ENCODE measurements at places on chromosomes 2 and 18.

DNA sequence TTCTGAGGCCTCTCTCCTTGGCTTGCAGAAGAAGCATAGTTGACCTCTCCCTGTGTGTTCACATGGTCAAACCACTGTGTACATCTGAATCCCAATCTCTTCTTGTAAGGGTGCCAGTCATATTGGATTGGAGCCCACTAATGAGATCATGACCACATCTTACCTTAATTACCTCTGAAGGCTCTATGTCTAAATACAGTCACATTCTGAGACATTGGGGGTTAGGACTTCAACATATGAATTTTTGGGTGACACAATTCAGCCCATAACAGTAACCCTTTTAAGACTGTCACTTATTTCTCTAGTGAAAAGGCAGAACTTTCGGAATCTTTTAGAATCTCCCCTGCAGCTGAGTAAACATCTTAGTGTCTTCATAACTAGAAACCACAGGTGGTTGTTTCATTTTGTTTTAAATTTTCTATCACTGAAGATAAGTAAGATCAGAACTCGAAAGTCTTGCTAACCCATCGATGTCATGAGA lies 33.3 kb downstream of the BMP10 start:
- no peak for DNase-seq

- no peak for DNase-seq
Observed at GRCh38 chr2:168545439-168546082, 89.5 kb downstream of the CERS6 start.

DNA sequence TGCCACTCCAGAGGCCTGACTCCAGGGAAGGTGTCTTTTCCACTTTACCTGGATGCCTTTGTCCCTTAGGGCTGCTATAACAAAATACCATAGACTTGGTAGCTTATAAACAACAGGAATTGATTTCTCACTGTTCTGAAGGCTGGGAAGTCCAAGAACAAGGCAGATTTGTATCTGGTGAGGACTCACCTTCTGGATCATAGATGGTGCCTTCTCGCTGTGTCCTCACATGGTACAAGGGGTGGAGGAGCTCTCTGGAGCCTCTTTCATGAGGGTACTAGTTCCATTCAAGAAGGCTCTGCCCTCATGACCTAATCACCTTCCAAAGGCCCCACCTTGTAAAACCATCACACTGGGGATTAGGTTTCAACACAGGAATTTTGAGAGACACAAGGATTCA lies 52.1 kb downstream of the SLC4A3 start:
- no peak for DNase-seq

DNA sequence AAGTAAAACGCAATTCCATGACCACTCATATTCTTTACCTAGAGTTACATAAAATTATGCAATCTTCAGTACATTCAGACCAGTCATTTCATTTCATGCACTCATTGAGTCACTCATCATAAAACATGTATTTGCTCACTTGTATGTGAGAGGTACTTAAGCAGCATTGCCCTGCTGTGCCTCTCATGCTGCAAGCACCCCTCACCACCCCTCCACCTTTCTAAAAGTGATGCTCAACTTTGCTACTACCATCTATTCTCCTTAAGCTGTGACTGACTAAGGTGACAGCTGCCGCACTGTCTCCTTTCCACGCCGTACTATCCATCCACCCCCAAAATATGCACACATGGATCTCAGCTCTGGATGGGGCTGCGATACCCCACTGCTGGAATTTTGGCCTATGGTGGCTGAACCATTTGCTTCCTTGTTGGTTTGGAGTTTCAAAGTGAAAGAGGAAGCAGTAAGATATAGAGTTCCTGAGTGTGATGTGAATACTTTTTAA lies 7.2 kb downstream of the ARHGAP25 start:
- DNase-seq = no peak

GRCh38 chr2:179403624-179404023 lies 139.0 kb upstream of the SESTD1 start:
- DNase-seq = no peak

DNA sequence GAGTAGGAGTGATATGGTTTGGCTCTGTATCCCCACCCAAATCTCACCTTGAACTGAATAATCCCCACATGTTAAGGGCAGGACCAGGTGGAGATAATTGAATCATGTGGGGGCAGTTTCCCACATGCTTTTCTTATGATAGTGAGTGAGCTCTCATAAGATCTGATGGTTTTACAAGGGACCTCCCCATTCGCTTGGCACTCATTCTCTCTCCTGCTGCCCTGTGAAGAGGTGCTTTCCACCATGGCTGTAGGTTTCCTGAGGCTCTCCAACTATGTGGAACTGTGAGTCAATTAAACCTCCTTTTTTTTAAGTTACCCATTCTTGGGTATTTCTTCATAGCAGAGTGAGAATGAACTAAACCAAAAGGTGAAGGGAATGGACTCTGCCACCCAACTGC lies 207.5 kb downstream of the LOXHD1 start:
- DNase-seq = no peak

DNA sequence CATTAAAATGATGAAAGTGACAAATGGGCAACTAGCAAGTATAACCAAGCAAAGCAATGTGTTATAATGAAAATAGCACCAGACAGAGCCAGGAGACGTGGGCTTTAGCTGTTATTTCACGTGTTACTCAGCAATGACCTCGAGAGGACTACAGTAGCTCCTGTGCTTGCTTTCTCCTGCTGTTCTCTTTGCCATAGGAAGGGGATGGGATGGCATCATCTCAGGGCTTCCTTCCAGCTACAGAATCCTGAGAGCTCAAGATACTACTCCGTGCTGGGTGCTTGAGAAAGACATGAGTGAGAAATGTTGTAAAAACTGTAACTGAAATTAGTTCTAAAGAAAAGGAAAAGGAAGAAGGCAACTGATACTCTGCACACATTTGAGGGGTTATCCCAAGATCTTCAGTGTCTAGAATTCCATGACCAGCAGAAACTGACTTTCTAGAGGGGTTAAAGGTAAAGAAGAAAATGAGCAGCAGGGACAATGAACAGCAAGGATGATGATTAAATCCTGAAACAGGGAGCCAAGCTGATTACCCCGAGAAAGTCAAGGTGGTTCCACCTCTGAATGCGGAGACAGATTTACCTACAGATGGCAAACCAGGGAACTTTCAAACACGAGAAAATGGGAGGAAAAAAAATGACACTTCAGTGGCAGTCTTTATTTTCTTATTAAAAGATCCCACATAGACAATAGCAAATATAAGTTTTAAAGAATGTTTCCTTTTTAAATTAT lies 33.4 kb downstream of the GAREM1 start:
- no peak for DNase-seq

GRCh38 chr2:134173338-134174016 lies 80.4 kb upstream of the MGAT5 start:
- DNase-seq = no peak

DNA sequence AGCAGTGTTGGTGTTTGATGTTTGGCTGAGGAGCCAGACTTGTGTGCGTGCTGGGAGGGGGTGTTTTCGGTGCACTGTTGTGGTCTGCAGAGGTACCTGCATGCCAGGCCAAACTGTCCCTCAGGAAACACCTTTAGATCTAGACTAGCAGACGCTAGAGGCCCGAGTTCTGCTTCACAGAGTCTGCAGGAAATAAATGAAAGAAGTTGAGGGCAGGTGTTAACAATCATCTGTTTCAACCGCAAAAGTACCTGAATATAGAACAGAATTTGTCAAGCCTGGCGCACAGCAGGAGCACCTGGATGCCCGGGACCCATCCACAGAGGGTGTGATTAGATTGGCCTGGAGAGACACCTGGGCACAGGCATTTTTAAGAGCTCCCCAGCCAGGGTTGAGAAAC lies 40.5 kb upstream of the REL start:
- no peak for DNase-seq

GRCh38 chr18:61596296-61596695 lies 263.1 kb downstream of the CDH20 start:
- DNase-seq = no peak

DNA sequence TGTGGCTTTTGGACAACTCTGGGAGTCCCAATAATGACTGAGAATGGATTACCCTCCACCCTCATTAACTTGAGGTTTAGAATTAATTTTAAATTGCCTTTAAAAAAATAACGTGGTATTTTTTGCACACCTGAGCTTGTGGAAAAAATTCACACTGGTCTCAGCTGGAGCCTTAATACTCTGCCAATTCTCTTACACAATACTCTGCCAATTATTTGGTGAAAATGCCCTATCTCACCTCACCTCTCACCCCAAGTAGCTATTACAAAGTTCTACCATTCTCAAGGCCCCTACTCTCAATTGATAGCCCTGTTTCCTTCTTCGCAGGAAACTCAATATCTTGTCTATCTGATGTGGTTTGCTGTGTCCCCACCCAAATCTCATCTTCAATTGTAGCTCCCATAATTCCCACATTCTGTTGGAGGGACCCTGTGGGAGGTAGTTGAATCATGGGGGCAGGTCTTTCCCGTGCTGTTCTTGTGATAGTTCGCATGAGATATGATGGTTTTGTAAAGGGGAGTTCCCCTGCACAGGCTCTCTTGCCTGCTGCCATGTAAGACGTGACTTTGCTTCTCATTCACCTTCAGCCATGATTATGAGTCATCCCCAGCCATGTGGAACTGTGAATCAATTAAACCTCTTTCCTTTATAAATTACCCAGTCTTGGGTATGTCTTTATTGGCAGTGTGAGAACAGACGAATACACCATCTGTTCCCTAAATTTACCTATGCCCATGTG lies 27.4 kb upstream of the C2orf69 start:
- DNase-seq = no peak

GRCh38 chr2:8803658-8804379 lies 33.6 kb downstream of the KIDINS220 start:
- DNase-seq = no peak

- DNase-seq = no peak
Observed at GRCh38 chr2:226355600-226355999, 444.0 kb downstream of the IRS1 start.

DNA sequence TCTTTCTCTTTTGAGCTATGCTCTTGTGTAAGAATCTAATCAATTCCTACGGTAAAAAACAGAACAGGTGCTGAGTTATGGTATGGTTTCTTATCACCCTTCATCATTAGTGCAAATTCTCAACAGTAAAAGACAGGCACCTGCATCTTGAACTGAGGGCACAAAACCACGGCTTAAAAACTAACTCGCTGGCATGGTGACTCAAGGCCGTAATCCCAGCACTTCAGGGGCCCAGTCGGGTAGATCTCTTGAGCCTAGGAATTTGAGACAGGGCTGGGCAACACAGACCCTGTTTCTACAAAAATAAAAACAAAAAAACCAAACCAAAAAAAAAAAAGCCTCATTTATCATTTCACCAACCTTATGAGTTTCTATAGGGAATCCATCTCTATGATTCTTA lies 33.3 kb downstream of the THAP4 start:
- DNase-seq = no peak

- DNase-seq = no peak
Observed at GRCh38 chr18:3223356-3223755, 3.6 kb upstream of the MYOM1 start.

- DNase-seq = no peak
Observed at GRCh38 chr2:236901956-236902355, 183.7 kb upstream of the COPS8 start.

GRCh38 chr2:50751311-50752031 lies 280.5 kb downstream of the NRXN1 start:
- no peak for DNase-seq

DNA sequence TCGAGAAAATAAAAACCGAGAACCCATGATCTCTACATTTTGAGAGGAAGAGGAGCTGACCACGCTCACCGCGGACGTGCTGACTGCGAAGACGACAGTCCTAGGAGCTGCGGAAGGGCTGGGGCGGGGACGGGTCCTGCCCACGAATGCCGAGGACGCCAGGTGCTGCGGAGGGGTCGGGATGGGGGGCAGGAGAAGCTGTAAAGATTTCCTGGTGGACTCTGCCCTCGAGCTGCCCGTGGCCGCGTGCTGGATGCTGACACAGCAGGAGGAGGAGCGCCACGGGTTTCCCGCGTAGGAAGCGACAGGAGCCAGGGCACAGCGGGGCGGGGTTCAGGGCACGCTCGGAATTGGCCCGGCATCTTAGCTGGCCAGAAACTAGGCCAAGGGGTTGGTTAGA lies 22.2 kb downstream of the ZSCAN30 start:
- DNase-seq = no peak

GRCh38 chr18:2857491-2858131 lies 10.8 kb downstream of the EMILIN2 start:
- no peak for DNase-seq

GRCh38 chr2:209526561-209526960 lies 102.7 kb downstream of the MAP2 start:
- no peak for DNase-seq

GRCh38 chr2:234204480-234204879 lies 154.0 kb downstream of the SPP2 start:
- DNase-seq = no peak

DNA sequence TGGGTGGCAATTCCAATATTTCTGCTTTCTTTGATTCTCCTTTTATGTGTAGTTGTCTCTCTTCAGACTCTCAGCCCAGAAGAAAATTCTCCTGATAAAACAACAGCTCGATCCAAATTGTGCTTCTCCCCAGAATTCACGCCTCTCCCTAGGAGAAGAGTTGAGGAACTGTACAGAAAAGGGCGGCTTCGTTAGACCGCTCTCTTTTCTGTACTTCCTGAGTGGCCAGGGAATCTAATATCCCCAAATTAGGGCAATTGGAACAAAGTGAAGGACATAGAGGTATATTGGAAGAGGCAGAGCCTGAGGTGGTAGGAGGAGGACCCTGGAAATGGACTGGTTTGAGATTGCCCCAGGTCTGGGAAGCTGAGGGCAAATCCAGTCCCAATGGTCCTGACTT lies 5.6 kb downstream of the ADCYAP1 start:
- DNase-seq = no peak
